ENCODE measurements at places on chromosomes 7 and 10. TPM values are rescaled to one million over a fixed set of nuclear protein-coding genes. Genes with fewer than 3 reads are reported as not detected.

GRCh38 chr10:126872135-126872534 lies 33.1 kb upstream of the DOCK1 start:
- DNase-seq = no peak

Gene FBXL13
- total RNA-seq = 1.4 TPM

DNA sequence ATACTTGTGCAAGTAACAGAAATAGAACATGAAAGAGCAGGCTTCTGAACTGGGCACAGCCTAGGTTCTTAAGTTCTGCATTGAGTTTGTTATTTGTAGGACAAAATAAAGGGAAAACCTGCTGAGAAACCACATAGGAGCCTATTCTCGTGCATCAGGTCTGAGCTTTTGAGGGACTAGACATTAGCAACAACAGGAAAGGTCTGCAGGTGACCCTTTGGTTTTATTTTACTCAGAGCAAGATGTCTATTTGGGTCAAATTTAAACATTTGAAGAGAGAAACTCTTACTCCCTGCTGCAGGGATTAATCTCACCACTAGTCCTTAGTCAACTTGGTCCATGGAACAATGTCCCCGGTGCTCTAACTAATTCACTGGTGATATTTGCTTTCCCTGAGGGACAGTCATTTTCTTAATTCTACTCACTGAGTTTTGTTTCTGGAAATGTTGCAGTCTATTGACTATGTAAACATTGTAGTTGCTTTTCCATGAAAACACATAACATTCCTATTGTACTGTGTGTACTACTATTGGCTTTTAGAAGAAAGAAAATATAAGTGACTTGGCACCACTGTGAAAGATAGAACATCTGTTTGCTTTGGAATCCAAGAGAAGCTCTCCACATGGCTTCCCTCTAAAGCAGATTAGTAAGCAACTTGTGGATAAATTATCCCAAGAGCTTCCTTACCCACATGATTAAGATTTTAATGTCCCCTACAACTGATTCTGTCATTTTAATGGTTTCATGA lies 108.2 kb downstream of the CHRM2 start:
- no peak for DNase-seq

GRCh38 chr10:83945982-83946718 lies 193.2 kb upstream of the GHITM start:
- DNase-seq = no peak

GRCh38 chr7:64485623-64486022 lies 77.2 kb downstream of the ZNF680 start:
- DNase-seq = no peak

Gene RBP3
- not detected for total RNA-seq

- DNase-seq = no peak
Measured at GRCh38 chr7:47759056-47759706, 177.3 kb upstream of the TNS3 start.

- no peak for DNase-seq
Measured at GRCh38 chr10:130138479-130138866, 2.3 kb downstream of the GLRX3 start.

DNA sequence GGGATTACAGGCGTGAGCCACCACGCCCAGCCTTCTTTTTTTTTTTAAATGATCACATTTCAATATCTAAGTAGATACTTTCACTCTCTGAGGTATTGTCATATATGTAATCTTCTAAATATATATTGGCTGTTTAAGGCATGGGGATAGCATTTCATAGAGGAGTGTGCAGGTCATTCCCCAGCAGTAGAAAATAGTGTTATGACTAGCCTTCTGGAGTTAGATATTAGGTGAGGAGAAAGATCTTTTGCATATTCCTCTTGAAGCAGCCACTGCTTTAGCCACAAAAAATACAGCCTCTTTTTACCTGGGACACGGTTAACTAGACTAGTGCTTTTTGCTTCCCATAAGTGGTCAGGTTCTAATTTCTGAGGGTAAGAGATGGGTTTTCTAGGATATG lies 28.9 kb downstream of the ADD3 start:
- DNase-seq = no peak

DNA sequence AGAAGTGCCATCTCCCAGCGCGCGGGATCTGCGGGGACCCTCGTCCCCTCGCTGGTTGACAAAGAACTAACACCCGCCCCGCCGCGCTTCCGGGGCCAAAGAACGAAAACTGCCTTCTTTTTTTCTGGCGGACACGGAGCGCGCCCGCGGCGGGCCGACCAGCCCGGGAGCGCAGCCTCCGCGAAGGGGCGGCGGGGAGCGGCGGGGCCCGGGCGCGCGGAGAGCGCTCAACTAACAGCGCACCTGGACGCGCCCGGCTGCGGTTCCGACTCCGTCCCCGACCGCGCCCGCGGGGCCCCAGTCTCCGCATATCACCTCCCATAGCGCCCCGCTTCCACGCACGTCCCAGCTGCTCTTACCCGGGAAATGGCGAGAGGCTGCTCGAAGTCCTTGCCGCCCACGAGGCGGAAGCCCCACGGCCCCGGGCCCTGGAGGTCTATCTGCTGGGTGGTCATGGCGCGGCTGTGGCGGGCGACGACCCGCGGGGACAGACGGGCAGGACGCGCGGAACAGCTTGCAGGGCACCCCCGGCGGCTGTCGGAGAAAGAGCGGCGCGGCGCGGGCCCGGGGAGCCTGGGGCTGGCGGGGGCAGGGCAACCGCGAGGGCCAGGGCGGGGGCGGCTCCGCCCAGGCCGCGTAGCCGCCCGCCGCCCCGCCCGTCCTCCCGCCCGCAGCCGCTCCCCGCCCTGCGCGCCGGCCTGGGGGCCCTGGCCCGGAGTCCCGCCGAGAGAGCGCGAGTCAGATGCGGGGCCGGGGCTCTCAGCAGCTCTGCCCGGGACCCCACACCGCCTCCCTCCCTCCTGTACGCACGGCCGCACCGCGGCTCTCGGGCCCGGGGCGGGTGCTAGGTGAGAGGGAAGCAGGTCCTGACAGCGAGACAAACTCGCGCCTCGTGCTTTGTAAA lies at the start of gene PDLIM1:
TSS of gene PDLIM1 (minus strand) at position 543 of the 904 bp plus-strand sequence. CDS start at position 455, 88 bp downstream.
- DNase-seq = peak; percentile 78

Gene BHLHA15
- total RNA-seq = 232 TPM

DNA sequence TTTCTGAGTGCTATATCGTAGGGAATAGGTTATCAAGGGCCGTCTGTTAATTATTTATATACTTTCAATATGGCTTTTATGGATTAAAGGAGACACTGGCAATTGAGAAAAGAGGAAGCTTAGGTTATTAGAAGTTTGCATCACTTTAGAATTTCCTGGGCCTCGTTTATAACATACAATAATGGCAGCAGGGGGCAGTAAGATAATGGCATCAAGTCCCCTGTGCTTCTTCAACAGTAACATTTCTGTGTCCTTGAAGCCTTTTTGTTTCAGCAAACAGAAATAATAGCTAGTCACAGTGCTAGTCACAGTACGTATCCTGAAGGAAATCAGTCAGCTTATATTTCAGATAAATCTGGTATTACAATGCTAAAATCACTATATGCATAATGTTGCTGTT lies 41.9 kb downstream of the SPAM1 start:
- no peak for DNase-seq

- DNase-seq = no peak
Measured at GRCh38 chr10:112973046-112973445, 23.0 kb downstream of the TCF7L2 start.

DNA sequence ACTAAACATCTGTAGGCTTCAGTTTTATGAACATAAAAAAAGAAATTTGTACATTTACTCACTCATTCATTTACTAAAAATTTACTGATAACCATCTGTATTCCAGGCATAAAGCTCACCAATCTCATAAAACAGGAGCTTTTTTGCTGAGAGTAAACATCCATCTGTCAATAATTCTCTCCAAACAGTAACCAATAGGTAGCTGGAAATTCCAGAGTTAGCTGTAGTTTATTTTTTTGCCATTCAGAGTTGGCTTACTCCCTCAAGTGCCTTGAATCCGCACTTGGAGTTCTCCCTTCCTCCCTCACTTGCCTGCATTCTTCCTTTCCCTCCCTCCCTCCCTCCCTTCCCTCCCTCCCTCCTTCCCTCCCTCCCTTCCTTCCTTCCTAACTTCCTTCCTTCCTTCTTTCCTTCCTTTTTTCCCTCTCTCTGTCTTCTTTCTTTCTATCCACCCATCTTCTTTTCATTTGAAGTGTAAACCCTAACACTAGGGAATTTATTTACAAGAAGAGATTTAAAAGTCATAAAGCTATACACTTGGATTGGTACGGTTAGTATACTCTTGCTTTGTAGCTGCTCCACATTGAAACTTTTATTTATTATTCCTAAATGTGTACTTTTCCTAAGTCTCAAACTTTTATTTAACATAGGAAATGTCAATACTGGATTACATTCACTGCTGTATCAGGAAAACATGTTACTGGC lies 44.6 kb upstream of the BICC1 start:
- DNase-seq = no peak

GRCh38 chr7:54839575-54840213 lies 80.7 kb upstream of the SEC61G start:
- DNase-seq = peak; percentile 75

Gene FAM13C
- total RNA-seq = 2.5 TPM

- DNase-seq = no peak
Measured at GRCh38 chr10:132793213-132793612, 7.3 kb upstream of the NKX6-2 start.

Gene MORN4
- 4.4 TPM for total RNA-seq

Gene GRID2IP
- total RNA-seq = 0.74 TPM

Gene ACSM6
- total RNA-seq = 3.6 TPM

DNA sequence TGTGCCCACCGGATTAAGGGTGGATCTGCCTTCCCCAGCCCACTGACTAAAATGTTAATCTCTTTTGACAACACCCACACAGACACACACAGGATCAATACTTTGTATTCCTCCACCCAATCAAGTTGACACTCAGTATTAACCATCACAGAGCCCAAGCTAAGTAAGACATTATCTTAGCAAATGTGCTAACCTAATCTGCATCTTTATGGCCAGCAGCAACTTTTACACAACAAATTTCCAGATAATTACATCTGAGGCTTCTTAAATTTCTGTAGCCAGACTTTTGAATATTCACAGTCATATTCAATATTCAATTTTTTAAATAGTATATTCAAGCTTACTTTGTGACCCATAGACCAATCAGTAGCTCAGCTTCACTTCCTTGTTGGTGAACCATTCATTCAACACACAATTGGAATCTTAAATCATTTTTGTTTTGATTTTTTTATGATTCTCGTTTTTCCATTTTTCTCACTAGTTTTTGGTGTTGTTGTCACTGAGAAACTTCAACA lies 594.2 kb downstream of the IPMK start:
- no peak for DNase-seq

Gene SFTPA2
- total RNA-seq = 11.6 TPM

Gene MYOZ1
- not detected for total RNA-seq

Gene KAT6B
- 16.3 TPM for total RNA-seq

Gene CHAT
- total RNA-seq = not detected
